HS-27A (cell line): ENCODE measurements at places on chromosomes 6 and 20.

DNA sequence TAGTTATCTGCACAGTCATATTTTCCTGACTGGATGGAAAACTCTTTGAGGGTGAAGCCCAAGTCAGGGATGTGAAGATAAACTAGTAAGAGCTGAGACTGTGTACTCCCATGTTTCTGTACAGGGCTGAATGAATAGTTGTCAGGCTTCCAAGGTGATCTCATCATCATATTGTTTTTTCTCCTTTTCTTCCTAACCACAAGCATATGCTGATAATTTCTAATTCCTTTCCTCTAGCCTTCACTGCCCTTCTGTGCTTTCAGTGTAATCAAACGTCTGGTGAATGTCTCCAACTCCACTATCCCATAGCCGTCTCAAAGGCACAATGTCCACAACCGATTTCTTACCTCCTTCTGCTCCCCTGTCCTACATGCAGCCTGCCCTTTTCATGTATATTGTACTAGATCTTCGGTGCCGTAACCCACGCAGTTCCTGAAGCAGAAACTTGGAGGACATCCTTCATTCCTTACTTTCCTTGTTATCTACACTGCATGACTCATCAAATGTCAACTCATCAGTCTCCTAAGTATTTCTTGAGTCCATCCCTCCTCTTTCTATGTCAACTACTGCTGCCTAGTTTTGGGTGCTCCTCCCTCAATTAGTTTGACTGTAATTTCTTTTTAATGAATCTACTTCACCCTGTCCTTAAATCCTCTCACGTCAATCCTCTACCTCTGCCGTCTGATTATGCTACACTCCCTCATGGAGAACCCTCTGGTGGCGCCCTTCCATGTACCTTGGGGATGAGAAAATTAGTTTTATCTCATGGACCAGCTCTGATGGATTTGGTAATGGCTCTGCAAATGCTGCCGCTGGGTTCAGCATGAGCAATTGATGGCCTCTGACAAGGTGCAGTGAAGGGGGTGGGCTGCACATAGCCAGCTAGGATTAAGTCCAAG lies 21.9 kb downstream of the NCOA7 start:
- peak; percentile 89 for DNase-seq

DNA sequence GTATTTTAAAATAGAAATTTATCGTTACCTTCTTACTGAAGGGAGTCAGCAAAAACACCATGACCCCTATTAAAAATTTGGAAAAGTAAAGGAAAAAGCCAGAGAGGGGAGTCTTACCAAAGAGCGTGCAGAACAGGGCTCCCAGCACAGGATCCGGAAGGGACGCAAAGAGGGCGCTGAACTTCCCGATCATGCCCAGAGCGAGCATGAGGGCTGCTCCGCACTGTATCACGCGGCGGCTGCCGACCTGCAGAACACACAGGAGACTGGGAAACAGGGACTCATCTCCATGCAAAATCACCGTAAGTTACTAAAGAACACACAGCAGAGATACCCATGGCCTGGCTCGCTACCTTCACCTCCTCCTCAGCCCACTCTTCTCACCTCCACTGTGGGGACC lies 138.6 kb downstream of the SLC23A2 start:
- DNase-seq: no peak

GRCh38 chr6:41739041-41739440 lies 3.6 kb upstream of the TFEB start:
- DNase-seq: no peak

GRCh38 chr6:14280766-14281293 lies 163.3 kb downstream of the CD83 start:
- no peak for DNase-seq

- no peak for DNase-seq
These were observed 44.4 kb upstream of the CST5 start for GRCh38 chr20:23923891-23924435.

- DNase-seq: peak; percentile 87
These were observed 9.5 kb upstream of the AHCY start for GRCh38 chr20:34312544-34313217.

- DNase-seq: no peak
These were observed 279.6 kb upstream of the PRDM1 start for GRCh38 chr6:105806486-105806920.

DNA sequence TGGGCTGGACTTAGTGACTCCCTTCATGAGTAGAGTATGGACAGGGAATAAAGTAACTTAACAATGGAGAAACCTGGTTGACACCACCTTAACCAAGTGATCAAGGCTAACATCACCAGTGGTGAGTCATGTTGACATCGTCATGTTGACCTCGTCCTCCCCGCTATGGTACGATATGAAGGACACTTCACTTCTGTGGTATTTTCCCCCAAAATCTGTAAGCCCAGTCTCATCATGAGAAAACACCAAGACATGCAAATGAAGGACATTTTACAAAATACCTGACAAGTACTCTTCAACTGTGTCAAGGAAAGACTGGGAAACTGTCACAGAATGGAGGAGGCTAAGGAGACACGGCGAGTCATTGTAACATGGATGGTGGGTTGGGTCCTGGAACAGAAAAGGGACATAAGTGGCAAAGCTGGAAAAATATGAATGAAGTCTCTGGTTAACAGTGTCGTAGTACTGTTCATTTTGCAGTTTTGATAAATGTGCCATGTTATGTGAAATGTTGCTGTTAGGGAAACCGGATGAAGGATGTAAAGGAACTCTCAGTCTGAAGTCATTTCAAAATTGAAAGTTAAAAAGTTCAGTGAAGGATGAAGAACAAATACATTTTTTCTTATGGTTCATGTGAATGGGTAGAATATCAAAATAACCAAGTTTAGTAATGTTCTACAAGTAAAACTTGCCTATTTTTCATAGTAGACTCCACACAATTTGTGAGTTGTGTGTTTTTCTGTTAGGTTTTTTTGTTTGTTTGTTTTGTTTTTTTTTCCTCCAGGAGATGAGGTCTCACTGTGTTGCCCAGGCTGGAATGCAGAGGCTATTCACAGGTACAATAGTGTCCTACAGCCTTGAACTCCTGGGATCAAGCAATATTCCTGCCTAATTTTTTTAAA lies 247.5 kb downstream of the TMEM242 start:
- DNase-seq: peak; percentile 26

DNA sequence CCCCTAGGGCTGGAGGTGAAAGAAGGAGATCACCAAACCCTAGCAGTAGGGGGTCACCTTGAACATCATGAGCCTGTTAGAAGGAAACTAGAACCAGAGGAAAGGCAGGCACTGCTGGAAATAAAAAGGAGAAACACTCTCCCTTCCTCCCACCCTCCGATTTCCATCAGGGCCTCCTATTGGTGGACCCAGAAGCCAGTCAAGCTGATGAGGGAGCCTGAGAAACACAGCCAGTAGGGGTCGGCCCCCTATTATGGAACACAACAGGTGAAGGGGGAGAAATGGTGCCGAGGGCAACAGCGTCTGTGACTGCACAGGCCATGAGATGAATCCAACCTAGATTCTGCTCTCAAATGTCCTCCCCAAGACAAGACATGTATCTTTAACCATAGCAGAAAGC lies 156.1 kb upstream of the LRFN2 start:
- no peak for DNase-seq

GRCh38 chr6:135183002-135183531 lies 2.0 kb downstream of the MYB start:
- no peak for DNase-seq

DNA sequence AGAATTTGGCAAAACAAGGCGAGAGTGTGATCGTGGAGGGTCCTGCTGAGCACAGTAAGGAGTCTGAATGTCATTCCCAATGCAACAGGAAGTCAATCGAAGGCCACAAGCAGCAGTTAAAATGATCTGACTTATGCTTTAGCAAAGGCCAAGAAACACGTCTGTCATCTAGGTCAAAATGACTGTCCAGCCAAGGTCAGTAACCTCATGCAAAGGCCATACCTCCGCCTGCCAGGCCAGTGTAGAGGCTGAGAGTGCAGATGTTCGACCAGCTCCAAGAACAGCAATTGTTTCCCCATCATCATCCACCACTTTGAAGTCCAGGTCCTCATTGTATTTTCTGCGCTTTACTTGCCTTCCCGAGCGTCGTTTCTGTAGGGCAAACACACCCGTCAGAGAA lies 105.6 kb downstream of the CHD6 start:
- no peak for DNase-seq

GRCh38 chr20:58086763-58087561 lies 141.5 kb downstream of the ANKRD60 start:
- DNase-seq: no peak

GRCh38 chr6:31729979-31730630 lies 1.0 kb upstream of the DDAH2 start:
- no peak for DNase-seq

GRCh38 chr6:87799651-87800050 lies 97.6 kb upstream of the AKIRIN2 start:
- DNase-seq: no peak

DNA sequence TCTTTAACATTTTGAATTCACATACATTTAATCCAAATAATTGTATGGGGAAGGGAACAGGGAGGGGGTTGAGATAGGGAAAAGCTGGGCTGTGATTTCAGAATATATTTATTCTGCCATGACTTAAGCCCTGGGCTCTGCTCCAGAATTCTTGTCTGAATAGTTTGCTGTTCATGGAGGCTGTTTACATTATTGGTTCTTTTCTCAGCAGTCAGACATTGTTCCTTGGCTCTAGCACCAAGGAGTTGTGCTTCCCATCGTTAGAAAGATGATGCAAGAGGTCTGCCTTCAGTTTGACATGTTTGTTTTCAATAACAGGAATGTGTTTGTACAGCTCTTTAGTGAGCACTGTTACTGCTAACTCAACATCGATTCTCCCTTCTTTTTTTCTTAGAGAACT lies 198.8 kb upstream of the CDYL start:
- DNase-seq: no peak

- DNase-seq: no peak
These were observed 312.7 kb downstream of the PRL start for GRCh38 chr6:21984135-21984534.

DNA sequence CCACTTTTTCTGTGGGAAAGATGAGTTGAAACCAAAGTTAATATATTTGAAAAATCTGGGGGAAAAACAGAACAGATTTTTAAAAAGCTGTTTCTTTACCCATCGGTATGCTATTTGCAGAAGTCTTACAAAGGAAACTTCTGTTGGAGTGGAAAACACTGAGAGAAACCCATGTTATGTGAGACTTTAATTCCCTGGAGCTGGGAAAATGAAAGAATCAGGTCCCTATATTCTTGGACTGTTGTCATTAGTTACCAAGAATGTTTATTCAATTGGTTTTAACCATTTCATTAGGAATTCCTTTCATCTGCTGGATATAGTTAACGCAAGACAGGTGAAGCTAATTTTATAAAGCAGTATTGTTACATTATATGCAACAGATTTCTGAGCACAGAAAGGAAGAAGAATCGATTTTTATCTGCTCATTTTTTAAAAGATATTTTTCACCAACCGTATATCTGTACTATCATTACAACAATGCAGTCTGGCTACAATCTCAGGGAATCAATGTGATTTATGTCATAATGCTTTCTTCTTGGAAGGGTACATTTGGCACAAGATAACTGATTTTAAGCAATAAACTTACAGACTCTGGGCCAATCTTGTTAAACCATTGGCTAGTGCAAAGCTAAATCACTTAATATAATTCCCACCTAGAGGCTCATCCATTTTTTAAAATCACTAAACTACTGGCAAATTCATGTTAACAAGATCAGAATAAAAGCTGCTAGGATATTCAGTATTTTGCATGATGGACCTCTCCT lies 170.0 kb downstream of the MOXD1 start:
- DNase-seq: no peak

- DNase-seq: no peak
These were observed 477.2 kb downstream of the EPM2A start for GRCh38 chr6:145258122-145258521.

DNA sequence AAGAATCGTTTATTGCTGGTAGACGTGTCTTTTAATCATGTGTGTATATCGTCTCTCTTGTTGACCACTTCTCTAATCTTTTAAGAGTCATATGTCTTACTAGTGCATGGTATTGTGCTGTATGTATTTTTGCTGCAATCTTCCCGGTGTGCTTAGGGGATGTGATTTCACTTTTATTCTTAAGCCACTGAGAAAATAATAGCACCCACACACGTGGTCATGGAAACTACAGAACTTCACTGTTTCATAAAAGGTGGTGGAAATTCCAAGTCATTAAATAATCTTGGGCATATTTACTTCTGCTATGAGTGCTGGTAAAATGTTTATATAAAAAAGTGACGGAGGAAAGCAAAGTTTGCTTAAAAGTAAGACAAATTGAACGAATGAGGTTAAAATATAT lies 3.0 kb upstream of the CDYL start:
- no peak for DNase-seq

DNA sequence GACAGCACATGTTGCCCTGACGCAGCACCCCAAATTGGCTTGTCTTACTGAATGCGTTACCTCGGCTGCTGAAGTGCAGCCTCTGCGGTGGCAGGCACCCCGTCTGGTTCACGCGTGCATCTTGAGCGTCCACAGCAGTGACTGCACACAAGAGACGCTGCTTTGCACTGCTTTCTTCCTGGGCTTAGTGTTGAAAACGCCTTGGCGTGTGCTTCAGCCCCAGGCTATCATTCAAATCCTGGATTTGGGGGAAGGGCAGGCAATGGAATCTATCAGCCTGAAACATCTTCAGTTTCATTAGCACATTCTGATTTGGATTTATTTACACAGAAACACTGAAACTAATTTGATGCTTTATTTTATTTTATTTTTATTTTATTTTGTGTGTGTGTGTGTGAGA lies 342.7 kb downstream of the SMOC2 start:
- DNase-seq: no peak

- DNase-seq: no peak
These were observed 37.1 kb downstream of the AFG1L start for GRCh38 chr6:108331982-108332381.

DNA sequence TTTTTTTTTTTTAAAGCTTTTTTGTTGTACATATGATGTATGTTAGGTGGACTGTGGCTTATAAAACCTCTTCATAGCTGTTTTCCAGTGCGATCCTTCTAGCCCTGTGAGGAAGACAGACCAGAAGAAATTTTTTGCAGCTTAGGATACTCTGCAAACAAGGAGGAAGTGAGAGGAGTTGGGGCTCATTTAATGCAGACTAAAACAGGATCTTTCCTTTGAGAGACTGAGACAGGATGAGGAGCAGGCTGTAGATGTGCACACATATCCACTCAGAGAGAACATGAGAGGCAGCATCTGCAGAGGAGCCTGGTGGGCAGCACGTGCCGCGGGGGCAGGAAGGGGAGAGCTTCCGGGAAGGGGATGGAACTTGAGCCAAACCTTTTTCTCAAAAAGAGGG lies 45.7 kb downstream of the PPARD start:
- no peak for DNase-seq
